ENCODE measurements at places on chromosomes 11 and 22.

DNA sequence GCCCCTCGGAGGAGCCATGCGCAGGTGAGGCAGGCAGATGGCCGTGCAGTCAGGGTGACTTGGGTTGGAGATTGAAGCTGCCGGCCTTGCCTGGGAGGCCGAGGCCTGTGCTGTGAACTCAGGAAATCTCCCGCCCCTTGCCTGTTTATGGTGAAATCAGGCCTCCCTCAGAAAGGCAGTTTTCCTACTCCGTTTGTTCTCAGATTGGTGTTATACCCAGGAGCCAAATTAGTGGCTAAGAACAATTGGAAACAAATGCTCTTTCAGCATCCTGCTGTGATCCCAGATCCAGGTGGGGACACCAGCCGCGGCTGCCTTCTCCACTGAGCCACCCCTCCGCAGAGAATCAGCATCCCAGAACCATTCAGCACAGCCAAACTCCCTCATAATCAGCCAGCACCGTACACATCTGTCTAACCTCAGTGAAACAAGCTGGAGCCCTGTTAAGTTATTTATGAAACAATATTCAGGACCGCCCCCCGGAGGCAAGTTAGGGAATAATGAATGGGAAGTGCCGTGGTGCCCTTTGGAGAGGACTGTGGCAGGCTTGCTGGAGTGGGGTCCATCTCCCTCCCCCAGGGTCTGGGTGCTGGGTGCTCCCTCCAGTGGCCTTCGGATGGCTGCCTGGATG is 60.0 kb downstream of the PKNOX2 start:
- DNase-seq: no peak

GRCh38 chr11:114479331-114479730 is 40.1 kb downstream of the REXO2 start:
- peak; percentile 37 for DNase-seq

GRCh38 chr11:128715691-128716561 is 22.1 kb downstream of the FLI1 start:
- DNase-seq: peak; percentile 81

DNA sequence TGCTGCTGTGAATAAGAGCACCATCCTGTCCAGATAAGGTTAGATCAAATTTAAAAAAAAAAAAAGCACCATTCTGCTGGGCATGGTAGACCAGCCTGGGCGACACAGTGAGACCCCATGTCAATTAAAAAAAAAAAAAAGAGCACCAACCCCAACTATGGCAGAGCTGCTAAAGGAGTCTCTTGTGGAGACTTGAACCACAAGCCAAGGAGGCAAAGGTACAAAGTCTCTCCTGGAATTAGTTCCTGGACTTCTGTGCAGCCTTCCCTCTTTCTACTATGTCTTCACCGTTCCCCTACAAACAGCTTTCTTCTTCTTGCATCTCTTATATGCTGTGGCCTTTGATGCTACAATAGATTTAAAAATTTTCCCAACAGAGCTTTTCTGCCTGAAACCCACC is 1.3 kb downstream of the PIK3C2A start:
- DNase-seq: no peak

DNA sequence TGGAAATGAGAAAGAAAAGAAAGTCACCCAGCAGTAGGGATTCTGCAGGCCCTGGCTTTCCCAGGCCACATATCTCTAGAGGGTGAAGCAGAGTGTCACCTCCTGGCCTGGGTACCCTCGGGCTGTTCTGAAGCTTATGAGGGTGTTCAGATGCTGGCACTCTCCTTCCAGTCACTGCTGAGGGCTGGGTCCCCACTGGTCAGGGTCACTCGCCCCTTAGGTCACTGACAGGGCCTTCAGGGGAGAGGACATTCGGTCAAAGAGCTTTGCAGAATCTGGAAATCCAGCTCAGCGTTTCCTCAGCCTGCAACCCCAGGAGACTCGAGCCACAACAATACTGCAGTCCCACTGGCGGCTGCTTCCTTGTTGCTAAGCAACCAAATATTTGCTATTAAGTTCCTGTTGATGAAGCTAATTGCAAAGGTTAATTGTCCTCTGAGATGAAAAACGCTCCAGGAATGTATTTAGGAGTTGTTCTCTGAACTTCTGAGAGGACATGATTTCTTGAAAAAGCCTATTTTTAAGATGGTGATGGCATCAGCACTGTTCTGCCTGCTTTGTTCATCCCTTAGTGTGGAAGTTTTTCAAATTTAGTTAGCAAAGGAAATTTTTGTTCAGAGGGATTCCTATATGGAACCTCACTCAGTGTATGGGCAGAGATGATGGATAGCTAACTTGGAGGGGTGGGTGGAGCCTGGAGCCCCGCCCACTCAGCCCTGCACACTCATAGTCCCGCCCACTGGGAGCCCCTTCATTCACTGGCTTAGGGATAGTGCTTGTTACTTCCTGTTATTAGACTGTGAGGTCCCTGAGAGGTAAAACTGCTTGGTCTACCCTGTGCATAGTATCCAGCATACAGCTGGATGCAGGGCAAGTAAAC is 109.2 kb downstream of the CSNK2A3 start:
- peak; percentile 15 for DNase-seq

GRCh38 chr22:24697172-24697571 is 77.3 kb downstream of the PIWIL3 start:
- DNase-seq: no peak

DNA sequence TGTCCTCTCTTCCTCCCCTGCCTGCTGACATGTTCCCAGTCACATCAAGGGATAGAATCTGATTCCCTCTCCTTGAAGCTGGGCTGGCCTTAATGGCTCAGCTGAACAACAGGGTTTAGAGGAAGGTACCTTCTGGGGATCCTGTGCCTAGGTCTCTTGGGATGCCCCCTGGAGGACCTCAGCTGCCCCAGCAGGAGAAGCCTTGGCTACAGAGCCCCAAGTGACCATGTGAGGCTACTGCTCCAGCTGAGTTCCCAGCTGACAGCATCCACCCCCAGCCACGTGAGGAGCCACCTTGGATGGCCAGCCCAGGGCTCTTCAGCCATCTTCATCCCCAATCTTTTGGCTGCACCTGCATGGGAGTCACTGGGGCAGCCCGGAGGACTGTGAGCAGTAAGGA is 1499.3 kb downstream of the TBC1D22A start:
- no peak for DNase-seq

DNA sequence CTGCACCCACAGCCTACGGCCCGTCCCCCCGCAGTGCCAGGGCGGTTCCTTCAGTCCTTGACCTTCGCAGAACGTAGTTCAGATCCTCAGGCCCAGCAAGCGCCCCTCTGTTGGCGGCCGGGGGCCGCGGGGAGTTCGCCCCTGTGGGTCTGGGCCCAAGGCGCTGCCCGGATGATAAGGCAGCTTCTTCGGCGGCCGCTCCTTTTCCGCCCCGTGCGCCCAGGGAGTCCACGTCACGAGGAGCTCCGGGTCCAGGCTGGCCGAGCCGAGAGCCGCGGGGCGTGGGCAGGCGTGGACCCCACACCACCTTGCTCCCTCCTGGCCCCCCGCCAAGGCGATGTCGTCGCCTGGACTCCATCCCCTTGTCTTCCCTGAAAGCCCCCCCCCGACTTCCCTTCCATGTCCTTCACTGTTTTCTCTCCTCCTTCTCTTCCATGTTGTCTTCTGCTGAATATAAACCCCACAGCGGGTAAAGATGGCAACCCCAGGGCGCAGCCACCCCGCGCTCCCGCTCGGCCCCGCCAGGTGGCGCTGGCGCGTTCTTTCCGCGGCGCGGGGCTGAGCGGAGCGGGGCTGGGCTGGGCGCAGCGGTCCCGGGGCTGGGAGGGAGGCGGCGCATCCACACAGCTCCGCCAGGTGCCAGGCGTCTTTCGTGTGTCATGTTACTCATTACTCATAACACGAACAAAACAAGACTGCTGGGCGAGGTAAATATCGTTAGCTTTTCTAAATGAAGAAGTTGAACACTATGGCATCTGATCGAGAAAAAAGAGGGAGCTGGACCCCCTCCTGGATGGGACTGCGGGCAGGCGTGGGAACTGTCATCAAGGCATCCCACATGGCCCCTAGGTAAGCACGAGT is 321.0 kb downstream of the NTM start:
- DNase-seq: peak; percentile 53

GRCh38 chr22:25840167-25840566 is 98.2 kb downstream of the MYO18B start:
- DNase-seq: no peak

- DNase-seq: no peak
These were observed 35.2 kb upstream of the CLDN5 start for GRCh38 chr22:19559324-19559811.

GRCh38 chr11:32440916-32441315 is 5.6 kb upstream of the WT1 start:
- DNase-seq: no peak

GRCh38 chr11:65713212-65713969 is 1.3 kb downstream of the KAT5 start:
- no peak for DNase-seq

GRCh38 chr11:92313784-92314183 is 89.2 kb downstream of the FAT3 start:
- DNase-seq: no peak

GRCh38 chr22:30891443-30891755 is 77.2 kb downstream of the MORC2 start:
- no peak for DNase-seq

DNA sequence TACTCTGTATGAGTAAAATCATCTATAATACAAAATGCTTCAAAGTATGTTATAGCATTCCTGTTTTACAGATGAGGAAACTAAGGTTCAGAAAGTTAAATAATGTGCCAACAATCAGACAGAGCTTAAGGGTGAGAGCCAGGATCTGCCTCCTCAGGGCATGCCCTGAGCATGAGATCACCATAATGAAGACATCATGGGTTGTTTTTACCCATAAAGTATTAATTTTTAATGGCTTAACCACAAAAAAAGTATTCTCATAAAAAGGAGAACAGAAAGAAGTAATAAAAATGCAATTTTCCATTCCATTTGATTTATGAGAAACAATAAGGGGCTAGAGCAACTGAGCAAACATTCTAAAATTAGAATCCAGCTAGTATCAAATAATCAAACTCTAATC is 534.3 kb upstream of the ARHGAP42 start:
- peak; percentile 3 for DNase-seq

GRCh38 chr11:94583213-94583865 is 16.2 kb downstream of the PIWIL4 start:
- DNase-seq: no peak

- no peak for DNase-seq
These were observed 772 bp downstream of the NAV2 start for GRCh38 chr11:19713196-19714021.

GRCh38 chr11:74012074-74012809 is 3.4 kb upstream of the UCP3 start:
- no peak for DNase-seq

DNA sequence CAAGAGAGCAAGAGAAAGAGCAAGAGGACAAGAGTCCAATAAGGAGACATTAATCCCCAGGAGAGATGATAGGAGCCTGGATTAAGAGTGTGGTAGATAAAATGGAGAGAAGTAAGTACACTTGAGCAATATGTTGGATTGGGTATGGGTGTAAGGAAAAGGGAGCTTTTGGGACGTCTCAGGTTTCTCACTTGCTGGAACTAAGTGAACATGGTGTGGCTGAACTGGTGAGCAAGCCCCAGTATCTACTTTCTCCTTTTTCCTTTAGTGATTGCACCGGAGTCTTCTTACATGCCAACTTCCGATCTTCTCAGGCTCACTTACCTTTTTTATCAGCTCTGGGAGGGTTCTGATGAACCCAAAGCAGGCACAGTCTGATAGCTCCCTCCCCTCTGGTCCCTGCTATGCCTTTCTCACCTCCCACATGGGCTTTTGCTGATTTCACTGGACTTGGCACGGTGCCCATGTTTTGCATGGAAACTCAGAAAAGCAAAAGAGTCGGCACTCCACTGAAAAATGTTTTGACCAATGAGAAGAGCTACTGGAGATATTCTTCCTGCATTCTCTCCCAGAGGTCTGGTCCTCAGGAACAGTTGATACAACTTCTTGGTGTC is 14.5 kb upstream of the APLNR start:
- peak; percentile 42 for DNase-seq

GRCh38 chr22:44098021-44098739 is 74.1 kb downstream of the PARVB start:
- DNase-seq: no peak

DNA sequence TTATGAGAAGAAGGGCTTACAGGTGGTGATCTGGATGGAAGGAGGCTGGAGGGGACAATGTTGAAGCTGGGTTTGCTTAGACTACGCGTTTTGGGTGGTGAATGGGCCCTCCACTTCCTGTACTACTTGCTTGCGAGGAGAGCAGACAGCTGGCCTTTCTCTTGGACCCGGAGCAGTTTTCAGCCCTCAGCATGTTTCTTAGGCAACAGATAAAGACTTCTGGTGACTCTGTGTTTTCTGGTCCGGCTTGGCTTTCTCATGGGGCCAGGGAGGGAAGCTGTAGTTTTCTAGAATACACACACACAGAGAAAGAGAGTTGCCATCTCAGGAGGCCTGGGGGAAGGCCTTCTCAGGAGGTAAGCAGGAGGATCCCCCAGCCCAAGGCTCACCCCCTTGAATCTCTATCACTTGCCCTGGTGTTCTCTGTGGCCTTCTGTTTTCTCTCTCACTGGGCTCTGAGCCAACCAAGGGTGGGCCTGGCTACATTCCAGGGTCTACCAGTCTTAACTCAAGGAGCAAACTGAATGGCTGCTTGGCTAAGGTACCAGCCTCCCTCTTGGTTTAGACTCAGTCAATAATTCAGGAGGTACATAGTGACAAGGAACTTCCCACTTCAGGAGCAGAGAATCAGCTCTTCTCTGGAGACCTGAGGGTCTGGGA is 2.4 kb downstream of the CCS start:
- DNase-seq: no peak

- no peak for DNase-seq
These were observed 10.6 kb downstream of the TMEM184B start for GRCh38 chr22:38262051-38262795.

- no peak for DNase-seq
These were observed 5.1 kb downstream of the FLRT1 start for GRCh38 chr11:64040684-64041322.

GRCh38 chr11:59261150-59261549 is 48.4 kb upstream of the MPEG1 start:
- DNase-seq: no peak

DNA sequence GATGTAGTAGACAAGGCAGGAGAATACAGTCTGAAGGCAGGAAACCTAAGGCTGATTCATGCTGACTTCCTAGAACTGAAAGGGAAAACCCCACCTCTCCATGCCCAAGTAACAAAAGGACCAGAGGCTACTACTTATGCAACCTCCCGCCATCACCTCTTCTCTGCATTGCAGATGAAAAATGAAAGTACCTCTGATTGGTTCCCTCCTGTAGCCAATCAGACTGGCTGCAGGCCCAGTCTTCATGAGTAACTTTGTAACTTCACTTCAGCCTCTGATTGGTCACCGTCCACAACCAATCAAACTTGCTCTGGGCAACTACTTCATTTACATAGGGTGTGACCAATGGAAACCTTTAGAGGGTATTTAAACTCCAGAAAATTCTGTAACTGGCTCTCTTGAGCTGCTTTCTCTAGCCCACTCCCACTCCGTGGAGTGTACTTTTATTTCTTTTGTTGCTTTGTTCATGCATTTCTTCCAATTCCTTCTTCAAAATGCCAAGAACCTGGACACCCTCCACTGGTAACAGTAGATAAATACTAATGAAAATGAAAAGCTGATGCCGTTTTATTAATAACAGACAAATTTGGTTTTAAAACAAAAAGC is 5.2 kb upstream of the MAP6 start:
- peak; percentile 63 for DNase-seq

- DNase-seq: no peak
These were observed 22.1 kb downstream of the ASCL2 start for GRCh38 chr11:2248242-2248641.

GRCh38 chr11:133902506-133902905 is 54.3 kb downstream of the IGSF9B start:
- no peak for DNase-seq

GRCh38 chr11:35588627-35589026 is 29.6 kb upstream of the FJX1 start:
- DNase-seq: peak; percentile 86

GRCh38 chr11:14974515-14975251 is 2.5 kb upstream of the CALCA start:
- DNase-seq: peak; percentile 26

Data from fibroblast of skin of right biceps (primary cell).